ENCODE measurements at places on chromosomes 7 and 10. TPM values are rescaled to one million over a fixed set of nuclear protein-coding genes. Genes with fewer than 3 reads are reported as not detected.

- H3K36me3 ChIP-seq = peaks cover 79% of the 10 kb centered on the region
- DNase-seq = no peak
- H3K27ac ChIP-seq = no peak overlapping the region
- no peak overlapping the region for H3K4me3 ChIP-seq
These were observed 38.7 kb downstream of the UBE3C start for GRCh38 chr7:157177333-157177982.

GRCh38 chr7:2719007-2719406, 31.0 kb downstream of the AMZ1 start:
- H3K36me3 ChIP-seq = no peaks in the 10 kb centered on the region
- peak; percentile 67 for DNase-seq
- H3K4me1 ChIP-seq = peaks cover 63% of the 10 kb centered on the region
- H3K27ac ChIP-seq = no peak overlapping the region
- H3K4me3 ChIP-seq = no peak overlapping the region
- no peaks in the 10 kb centered on the region for H3K27me3 ChIP-seq

Gene ATP5MK
- total RNA-seq = 111 TPM

Gene UPK3B
- total RNA-seq = 2.6 TPM

Gene SKIDA1
- 0.25 TPM for total RNA-seq

Gene DRGX
- not detected for total RNA-seq

Gene BICC1
- total RNA-seq = not detected

Data from CD4-positive, alpha-beta T cell (primary cell).